ENCODE measurements at places on chromosomes 3 and 15.

DNA sequence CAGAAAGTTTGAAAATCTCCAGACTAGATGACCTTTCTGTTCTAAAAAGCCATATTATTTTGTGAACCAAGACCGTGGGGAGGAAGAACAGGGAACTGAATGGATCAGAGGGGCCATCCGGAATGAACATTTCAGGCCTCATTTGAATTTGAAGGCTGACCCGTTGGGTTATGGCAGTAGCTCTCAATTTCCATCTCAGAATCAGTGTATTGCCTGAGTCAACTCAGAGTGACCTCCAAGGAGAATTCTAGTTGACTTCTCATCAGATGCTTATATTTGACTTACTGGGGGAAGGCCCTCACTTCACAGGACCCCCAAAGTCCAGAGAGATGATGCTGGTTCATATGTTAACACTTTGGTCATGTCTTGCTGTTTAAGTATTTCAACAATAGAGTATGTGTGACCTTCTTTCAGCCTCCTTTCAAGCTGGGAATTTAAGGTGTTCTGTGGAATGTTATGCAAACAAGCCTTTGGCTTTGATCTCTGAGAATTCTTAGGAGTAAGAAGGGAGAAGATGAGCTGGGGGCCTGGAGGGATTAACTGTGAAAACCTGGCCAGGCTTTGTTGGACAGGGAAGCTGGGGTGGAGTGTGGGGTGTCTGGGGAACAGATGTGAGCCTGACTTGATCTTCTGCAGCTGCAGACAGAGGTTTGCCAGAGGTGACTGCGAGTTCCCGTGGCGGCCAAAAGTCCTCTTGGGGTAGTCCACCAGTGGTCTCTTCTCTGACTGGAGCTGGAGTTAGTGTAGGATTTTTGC is 111.2 kb upstream of the RGMA start:
- DNase-seq: no peak

DNA sequence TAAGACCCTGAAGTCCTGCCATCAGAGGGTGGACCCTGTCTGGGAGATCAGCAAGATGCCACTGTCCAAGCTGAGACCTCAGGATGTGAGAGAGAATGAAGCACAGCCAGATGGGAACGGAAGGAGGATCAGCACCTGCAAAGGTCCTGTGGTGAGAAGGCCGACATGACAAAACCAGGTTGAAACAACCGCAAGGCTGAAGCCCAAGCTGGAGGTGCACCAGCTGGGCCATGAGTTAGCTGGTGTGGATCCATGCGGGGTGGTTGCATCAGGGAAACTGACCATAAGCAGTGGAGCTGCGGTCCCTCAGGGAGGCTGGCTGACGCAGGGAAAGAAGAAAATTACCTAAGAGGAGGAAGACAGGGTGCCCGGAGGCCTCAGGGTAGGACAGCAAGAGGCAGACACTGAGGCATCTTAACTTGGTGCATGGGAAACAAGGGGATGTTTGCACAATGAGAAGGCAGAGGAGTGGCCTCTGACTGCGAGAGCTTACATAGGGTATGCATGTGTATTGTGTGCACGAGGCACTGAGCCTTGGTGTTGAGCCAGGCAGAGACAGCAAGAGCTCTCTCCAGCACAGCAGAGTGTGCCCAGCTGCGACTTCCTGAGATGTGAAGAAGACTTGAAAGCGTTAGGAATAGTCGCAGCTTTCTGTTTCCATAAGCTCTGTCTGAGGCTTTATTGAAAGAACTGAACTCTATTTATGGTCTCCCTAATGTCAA is 497.7 kb downstream of the OCA2 start:
- no peak for DNase-seq

GRCh38 chr3:25424614-25425013 is 3.4 kb upstream of the RARB start:
- DNase-seq: no peak

DNA sequence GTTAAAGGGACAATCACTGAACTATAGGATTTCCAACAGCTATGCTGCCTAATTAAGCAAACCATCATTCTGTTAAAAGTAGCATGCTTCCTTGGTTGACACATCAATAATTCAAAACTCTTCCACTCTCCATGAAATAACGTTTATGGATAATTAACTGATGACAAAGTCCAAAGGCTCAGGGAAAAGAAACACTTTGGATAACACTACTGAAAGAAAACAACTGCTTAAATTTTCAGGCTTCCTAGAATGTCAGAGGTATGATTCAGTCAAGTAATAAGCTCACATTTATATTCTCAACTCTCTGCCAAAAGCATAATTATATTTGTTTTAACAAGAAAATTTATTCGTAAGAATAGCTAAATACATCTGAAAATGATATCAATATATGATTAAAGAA is 49.6 kb downstream of the WDR72 start:
- DNase-seq: no peak

DNA sequence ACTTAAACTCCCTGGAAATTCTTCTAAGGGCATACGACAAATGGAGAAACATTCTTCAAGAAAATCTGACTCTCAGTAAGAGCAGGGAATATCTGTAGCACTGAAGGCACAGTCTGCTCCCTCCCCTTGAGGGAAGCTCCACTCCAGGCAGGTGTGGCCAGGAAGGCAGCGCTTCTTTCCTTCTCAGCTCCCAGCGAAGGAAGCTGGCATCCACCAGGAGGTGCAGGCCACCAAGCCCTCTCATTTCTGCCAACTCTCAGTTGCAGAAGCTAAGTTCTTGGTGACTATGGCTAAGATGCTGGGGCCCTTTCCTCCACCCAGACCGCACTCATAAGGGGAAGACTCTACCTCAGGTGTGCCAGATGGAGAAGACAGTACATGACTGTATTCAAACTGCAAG is 37.7 kb upstream of the SLC41A3 start:
- DNase-seq: no peak

GRCh38 chr3:23952646-23953045 is 7.6 kb downstream of the NR1D2 start:
- DNase-seq: no peak

DNA sequence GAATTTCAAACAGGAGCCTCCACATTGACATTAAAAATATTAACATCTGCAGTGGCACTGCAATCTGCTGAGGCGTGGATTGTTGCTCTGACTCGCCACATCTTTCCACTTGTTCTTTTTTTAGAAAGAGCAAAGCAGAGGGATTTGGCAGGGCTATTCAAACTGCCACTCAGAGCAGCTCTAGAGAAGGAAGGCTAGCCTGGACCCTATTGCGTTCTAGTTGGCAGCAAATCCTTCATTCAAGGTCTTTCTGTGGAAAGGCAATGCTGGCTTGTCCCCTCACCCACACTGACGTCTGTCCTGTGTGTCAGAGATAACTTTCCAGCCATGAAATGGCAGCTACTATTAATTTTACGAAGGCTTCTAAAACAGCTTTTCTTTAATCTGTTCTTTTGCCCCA is 483.2 kb upstream of the SGO1 start:
- DNase-seq: no peak

- no peak for DNase-seq
Observed at GRCh38 chr3:140198242-140198641, 263.3 kb downstream of the CLSTN2 start.

DNA sequence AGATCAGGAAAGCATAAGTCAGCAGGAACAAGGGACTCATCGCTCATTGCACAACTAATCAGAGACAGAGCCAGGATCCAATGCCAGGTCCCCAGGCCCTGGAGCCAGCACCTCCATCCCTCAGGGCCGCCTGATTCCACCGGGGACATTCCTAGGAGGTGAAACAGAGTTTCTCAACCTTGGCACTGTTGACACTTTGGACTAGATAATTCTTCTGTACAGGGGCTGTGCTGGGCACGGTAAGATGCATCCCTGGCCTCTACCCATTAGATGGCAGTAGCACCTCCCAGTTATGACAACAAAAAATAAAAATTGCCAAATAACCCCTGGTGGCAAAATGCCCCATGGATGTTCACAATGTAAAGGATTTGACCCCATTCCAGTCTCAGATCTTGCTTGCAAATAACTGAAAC is 127.7 kb downstream of the MTHFS start:
- no peak for DNase-seq

DNA sequence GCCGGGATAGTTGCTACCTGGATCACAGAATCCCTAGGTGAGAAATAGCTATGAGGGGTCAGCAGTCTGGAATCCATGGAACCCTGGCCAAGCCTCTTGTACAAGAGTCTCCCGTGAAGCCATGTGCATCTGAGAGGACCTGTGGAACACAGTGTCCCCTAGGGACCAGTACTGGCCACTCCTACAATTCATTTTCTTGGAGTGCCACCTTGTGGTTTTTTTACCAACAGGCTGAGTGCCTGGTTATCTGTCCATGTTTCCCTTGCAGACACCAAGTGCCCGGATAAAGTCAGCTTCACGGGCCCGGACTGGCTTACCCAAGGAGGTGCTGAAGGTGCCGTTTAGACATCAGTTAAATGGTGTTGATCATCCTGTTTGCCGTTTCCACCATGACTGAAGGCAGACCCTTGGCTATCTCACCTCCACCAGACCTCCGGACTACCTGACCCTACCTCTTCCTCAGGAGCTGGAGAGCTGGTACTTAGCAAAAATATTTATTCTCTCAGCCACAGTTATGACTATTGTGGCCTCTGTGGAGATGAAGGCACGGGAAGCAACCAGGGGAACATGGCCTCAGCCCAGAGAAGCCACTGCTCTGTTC is 93.9 kb downstream of the RBPMS2 start:
- DNase-seq: peak; percentile 37

DNA sequence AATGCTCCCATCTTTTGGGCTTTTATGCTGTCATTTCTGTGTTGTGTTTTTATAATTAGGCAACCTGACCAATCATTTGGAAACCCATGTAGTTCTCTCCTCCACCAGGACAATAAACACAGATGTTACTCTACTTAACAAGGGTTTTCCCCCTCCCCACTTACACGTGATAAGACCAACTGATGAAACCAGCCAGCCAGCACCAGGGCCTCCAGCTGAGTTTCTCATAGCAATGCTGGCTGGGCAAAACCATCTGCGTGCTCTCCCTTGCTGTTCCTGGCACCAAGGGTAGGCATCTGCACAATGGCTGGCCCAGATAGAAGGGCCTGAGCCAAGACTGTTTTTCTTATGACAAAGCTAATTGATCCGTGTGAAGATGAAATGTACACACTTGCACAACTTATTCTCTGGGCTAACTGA is 310.4 kb downstream of the PLCL2 start:
- DNase-seq: no peak

DNA sequence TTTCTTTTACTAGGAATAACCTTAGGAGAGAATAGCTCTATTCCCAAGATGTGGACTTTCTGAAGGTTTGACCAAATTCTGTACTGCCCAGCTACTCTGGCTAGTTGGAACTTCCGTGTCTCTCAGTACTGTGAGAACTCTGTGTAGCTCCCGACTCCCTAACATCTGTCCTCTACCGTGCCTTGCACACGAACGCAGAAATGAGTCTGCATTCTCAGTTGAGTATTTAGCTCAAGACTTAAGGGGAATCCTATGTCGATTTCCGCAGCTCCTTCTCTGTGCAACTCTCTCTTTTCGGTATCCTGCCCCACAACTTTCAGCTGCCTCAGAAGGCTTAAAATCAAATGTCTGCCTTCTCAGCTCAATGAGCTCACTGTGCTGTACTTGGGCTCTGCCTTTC is 86.7 kb upstream of the EPHB3 start:
- no peak for DNase-seq

DNA sequence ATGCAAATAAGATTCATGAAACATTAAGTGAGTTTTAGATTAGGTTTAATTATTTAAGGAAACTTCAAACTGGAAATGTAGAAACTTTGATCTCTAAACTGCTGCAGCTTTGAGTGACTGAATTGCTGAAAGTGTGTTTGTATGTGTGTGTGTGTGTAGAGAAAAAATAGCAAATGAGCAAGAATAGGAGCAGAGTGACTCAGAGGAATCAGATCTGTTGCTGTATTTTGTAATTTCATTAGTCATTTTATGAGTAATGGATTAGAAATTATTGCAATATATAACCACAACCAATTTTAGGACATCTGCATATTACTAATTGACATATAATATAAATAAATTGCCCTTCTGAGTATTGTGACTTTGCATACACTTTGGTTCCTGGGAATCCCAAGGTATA is 52.8 kb upstream of the SLC9A9 start:
- DNase-seq: peak; percentile 82

DNA sequence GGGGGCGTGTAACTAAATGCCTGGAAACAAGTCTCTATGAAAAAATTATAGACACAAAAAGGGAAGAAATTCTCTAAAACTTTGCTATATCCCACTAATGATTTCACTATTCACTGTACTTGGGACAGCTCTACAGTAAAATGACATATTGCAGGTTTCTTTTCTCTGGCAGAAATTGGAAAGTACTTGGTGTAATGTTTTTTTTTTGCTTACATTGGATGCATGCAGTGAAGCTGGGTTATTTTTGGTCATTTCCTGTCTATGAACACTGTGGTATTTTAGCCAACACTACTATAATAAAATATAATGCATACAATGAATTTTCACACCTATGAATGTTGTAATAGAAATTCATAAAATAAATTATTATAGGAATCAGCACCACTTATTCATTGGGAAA is 109.7 kb downstream of the LRRC49 start:
- no peak for DNase-seq

DNA sequence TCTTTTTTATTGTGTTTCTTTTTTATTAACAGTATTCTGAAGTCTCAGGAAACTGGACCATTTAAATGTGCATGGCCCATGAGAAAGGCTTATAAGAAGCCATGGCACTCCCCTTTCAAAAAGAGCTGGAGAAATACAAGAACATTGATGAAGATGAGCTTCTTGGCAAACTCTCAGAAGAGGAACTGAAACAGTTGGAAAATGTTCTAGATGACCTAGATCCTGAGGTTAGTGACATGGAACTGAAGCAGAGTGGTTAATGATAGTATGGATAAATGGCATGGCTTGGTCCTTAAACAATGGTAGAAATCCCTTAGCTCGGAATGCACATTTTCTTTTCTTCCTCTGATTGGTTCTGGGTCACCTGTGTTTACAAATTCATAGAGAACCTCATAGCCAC is 14.9 kb downstream of the TMOD2 start:
- no peak for DNase-seq

DNA sequence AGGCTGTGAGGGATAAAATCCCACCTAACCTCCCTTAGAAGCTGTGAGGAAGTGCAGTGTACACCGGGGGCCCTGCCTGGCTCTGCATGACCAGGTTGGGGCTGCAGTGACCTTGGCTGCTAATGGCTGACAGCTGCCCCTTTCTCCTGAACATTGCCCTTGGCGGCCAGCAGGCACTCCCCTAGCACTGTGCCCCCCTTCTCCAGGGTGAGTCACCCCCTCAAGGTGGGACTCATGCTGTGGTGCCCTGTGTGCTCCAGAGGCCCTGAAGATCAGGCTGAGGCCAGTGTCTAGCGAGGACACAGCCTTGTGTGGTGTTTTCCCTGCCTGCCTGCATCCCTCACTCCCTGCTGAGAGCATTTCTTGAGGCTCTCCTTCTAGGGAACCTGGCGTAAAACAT is 21.0 kb upstream of the FGD5 start:
- no peak for DNase-seq

- no peak for DNase-seq
Observed at GRCh38 chr15:37103163-37103435, 2.8 kb upstream of the MEIS2 start.

- no peak for DNase-seq
Observed at GRCh38 chr3:4936982-4937614, 42.1 kb upstream of the BHLHE40 start.

GRCh38 chr3:151009981-151010380 is 37.5 kb upstream of the CLRN1 start:
- DNase-seq: no peak

- no peak for DNase-seq
Observed at GRCh38 chr3:185696039-185696438, 109.9 kb downstream of the SENP2 start.

All from kidney capillary endothelial cell (primary cell).